ENCODE measurements at places on chromosomes 7 and 10. TPM values are rescaled to one million over a fixed set of nuclear protein-coding genes. Genes with fewer than 3 reads are reported as not detected.

DNA sequence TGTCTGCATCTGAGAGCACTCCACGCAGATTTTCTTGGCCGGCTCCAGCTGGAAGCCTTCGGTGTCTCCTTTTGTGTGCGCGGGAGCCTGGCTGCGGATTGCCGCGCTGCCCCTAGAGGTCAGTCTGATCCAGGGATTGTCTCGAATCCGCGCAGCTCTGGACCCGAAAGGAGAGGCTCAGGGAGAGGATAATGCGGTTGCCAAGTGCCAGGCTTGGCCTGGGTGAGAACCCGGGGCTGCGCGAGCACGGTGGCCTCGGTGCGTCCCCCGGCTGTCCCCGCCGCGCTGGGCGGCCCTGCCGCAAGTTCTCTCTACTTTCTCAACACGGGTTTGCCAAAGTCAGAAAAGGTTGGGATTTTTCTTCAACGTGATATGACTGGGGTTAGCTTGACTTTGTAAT lies 140.9 kb downstream of the ADCYAP1R1 start:
- DNase-seq = no peak
- H3K27me3 ChIP-seq = peaks cover 14% of the 10 kb centered on the region
- H3K4me1 ChIP-seq = no peaks in the 10 kb centered on the region
- no peaks in the 10 kb centered on the region for H3K36me3 ChIP-seq
- no peak overlapping the region for H3K27ac ChIP-seq
- H3K4me3 ChIP-seq = no peak overlapping the region

DNA sequence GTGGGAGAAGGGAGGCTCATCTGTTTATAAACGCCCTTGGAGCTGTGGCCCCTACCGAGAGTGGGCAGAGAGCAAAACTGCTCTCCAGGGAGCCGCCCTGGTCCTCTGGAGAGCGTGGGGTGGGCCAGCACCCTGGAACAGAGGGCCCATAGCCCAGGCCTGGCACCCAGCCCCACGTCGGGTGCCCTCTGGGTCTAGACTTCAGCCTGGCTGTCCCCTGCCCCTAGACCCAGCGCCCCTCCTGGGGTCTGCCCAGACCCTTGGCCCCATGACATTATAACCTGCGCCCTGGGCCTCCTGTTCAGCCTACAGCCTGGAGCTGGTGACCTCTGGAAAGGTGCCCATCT lies 24.7 kb downstream of the GET4 start:
- no peak overlapping the region for H3K4me3 ChIP-seq
- peaks cover 2% of the 10 kb centered on the region for H3K27me3 ChIP-seq
- H3K36me3 ChIP-seq = peaks cover 10% of the 10 kb centered on the region
- DNase-seq = no peak

- no peaks in the 10 kb centered on the region for H3K27me3 ChIP-seq
- peaks cover 60% of the 10 kb centered on the region for H3K4me1 ChIP-seq
- H3K27ac ChIP-seq = peak overlapping the region; percentile 59
- peak overlapping the region; percentile 73 for H3K4me3 ChIP-seq
These were observed 4.4 kb downstream of the RGS10 start for GRCh38 chr10:119537953-119538630.

FKBP6 gene
- not detected for total RNA-seq

ABCC2 gene
- total RNA-seq = 1.3 TPM

ANKRD1 gene
- total RNA-seq = not detected

GRCh38 chr10:19930936-19931893 lies 115.0 kb downstream of the PLXDC2 start:
- H3K4me3 ChIP-seq = no peak overlapping the region
- DNase-seq = no peak
- no peaks in the 10 kb centered on the region for H3K27me3 ChIP-seq
- H3K27ac ChIP-seq = no peak overlapping the region
- H3K4me1 ChIP-seq = no peaks in the 10 kb centered on the region
- no peaks in the 10 kb centered on the region for H3K36me3 ChIP-seq

GIMAP1 gene
- 4.9 TPM for total RNA-seq

DNA sequence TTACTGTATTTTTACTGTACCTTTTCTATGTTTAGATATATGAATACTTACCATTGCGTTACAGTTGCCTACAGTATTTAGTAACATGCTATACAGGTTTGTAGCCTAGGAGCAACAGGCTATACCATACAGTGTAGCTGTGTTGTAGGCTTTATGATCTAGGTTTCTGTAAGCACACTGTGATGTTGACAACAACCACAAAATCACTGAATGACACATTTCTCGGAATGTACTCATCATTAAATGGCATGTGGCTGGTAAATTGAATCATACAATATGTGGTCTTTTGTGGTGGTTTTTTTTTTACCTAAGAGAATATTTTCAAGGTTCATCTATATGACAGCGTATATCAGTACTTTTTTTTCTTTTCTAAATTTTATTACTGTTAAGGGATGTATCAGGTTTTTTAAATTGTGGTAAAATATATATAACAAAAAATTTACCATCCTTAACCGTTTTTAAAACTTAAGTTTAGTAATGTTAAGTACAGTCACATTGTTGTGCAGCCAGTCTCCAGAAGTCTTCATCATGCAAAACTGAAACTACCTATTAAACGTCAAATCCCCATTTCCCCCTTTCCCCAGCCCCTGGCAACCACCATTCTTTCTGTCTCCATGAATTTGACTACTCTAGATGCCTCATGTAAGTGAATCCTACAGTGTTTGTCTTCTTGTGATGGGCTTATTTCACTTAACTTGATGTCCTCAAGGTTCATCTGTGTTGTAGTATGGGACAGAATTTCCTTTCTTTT lies 21.5 kb downstream of the BTAF1 start:
- H3K27me3 ChIP-seq = no peaks in the 10 kb centered on the region
- peaks cover 22% of the 10 kb centered on the region for H3K4me1 ChIP-seq
- peak overlapping the region; percentile 60 for H3K4me3 ChIP-seq
- H3K27ac ChIP-seq = peak overlapping the region; percentile 84
- peaks cover 52% of the 10 kb centered on the region for H3K36me3 ChIP-seq
- DNase-seq = peak; percentile 73

GRCh38 chr7:71548746-71549145 lies 416.8 kb downstream of the GALNT17 start:
- DNase-seq = no peak
- no peaks in the 10 kb centered on the region for H3K36me3 ChIP-seq
- H3K4me3 ChIP-seq = no peak overlapping the region
- no peak overlapping the region for H3K27ac ChIP-seq

TMEM236 gene
- 0.05 TPM for total RNA-seq

GRCh38 chr10:86943316-86944030 lies 13.9 kb downstream of the MMRN2 start:
- no peak for DNase-seq
- peaks cover 8% of the 10 kb centered on the region for H3K27me3 ChIP-seq
- no peak overlapping the region for H3K27ac ChIP-seq

- no peaks in the 10 kb centered on the region for H3K27me3 ChIP-seq
- no peak for DNase-seq
- peaks cover 25% of the 10 kb centered on the region for H3K4me1 ChIP-seq
- peaks cover 1% of the 10 kb centered on the region for H3K36me3 ChIP-seq
These were observed 550 bp upstream of the CALU start for GRCh38 chr7:128738570-128739047.

CAV2 gene
- total RNA-seq = not detected

RNF32 gene
- total RNA-seq = 2.3 TPM

DNA sequence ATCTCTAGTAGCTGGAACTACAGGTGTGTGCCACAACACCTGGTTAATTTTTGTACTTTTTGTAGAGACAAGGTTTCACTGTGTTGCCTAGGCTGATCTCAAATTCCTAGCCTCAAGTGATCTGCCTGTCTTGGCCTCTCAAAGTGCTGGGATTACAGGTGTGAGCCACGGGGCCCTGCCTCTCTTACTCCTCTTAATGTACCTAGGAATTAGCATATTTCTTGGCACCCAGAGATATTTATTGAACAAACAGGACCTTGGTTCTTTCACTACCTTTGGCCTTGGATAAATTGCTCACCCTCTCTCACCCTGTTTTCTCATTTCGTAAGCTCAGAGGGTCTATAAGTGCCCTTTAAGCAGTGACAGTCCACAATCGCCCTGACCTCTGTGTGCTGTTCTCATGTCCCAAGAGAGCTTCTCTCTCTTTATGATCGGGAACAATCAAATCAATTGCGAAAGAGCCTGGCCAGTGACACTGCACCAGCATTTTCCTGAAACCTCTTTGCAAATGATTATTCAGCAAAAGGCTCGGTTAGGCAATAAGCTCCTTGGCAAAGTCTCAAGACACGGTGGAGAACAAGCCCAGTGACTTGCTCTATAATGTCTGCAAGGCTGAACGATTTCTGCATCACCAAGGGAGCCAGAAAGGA lies 117.7 kb downstream of the APBB1IP start:
- peaks cover 55% of the 10 kb centered on the region for H3K36me3 ChIP-seq
- H3K27ac ChIP-seq = no peak overlapping the region
- peaks cover 2% of the 10 kb centered on the region for H3K4me1 ChIP-seq

DNA sequence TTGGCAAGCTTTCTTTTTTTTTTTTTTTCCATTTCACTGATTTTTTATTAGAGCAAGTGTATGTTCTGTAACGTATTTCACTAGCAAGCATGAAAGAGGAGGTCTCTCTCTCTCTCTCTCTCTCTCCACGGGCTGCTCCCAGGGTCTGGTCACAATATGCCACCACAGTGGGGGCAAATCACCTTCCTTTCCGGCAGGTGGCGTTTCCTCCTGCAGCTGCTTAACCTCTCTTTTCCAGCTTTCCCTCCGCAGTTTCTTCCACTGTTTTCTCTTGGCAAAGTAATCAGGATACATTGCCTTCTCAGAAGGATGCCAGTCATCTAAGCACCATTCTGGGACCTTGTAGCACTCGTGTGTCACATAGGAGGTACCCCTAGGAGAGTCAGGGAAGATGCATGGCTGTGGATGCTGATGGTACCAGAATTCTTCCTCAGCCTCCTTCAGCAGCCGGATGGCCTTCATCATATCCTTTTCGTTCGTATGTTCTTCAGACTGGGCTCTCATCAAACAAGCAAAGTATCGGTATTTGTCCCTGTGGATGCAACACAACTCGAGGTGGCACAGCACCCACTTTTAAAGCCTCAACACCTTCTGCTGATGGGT lies 197.3 kb upstream of the PODXL start:
- DNase-seq = no peak
- peaks cover 3% of the 10 kb centered on the region for H3K27me3 ChIP-seq
- H3K36me3 ChIP-seq = no peaks in the 10 kb centered on the region
- H3K27ac ChIP-seq = no peak overlapping the region
- no peak overlapping the region for H3K4me3 ChIP-seq
- no peaks in the 10 kb centered on the region for H3K4me1 ChIP-seq

IDI2 gene
- not detected for total RNA-seq

CYP2C18 gene
- 1.2 TPM for total RNA-seq

LRRTM3 gene
- not detected for total RNA-seq

GRCh38 chr10:108249940-108250339 lies 1085.4 kb upstream of the SORCS1 start:
- no peak overlapping the region for H3K4me3 ChIP-seq
- H3K36me3 ChIP-seq = no peaks in the 10 kb centered on the region
- H3K27ac ChIP-seq = no peak overlapping the region
- no peaks in the 10 kb centered on the region for H3K4me1 ChIP-seq
- H3K27me3 ChIP-seq = no peaks in the 10 kb centered on the region

DNA sequence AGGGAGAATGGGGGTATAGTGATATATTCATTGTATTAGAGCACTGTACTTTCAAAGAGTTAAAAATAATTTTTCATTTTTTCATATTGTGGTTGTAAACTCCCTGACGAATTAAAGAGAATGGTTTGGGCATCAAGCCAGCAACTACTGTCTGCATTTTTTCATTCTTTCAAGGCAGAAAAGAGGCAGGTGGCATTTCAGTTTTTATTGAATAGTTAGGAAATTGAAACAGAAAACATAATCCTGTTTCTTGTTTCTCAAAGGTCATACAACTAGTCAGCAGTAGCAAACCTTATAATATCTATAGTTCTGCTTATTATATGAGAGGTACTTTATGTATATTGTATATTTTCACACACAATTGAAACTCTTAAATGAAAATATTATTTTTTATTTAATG lies 303.9 kb upstream of the KCND2 start:
- H3K4me3 ChIP-seq = no peak overlapping the region
- DNase-seq = no peak
- no peaks in the 10 kb centered on the region for H3K36me3 ChIP-seq
- no peaks in the 10 kb centered on the region for H3K27me3 ChIP-seq
- no peak overlapping the region for H3K27ac ChIP-seq
- H3K4me1 ChIP-seq = no peaks in the 10 kb centered on the region

GRCh38 chr7:8702807-8703206 lies 269.4 kb downstream of the NXPH1 start:
- H3K27me3 ChIP-seq = no peaks in the 10 kb centered on the region
- no peak for DNase-seq
- no peaks in the 10 kb centered on the region for H3K36me3 ChIP-seq
- no peaks in the 10 kb centered on the region for H3K4me1 ChIP-seq
- H3K27ac ChIP-seq = no peak overlapping the region
- H3K4me3 ChIP-seq = no peak overlapping the region

- H3K4me3 ChIP-seq = peak overlapping the region; percentile 78
- DNase-seq = peak; percentile 85
- H3K27me3 ChIP-seq = no peaks in the 10 kb centered on the region
- H3K27ac ChIP-seq = peak overlapping the region; percentile 95
- H3K36me3 ChIP-seq = peaks cover 46% of the 10 kb centered on the region
These were observed 29.1 kb downstream of the NUDCD3 start for GRCh38 chr7:44461387-44461786.

- H3K27ac ChIP-seq = peak overlapping the region; percentile 89
- H3K4me3 ChIP-seq = peak overlapping the region; percentile 64
- no peak for DNase-seq
- H3K36me3 ChIP-seq = no peaks in the 10 kb centered on the region
- H3K4me1 ChIP-seq = peaks cover 40% of the 10 kb centered on the region
These were observed 7.8 kb upstream of the LFNG start for GRCh38 chr7:2511769-2512168.

DNA sequence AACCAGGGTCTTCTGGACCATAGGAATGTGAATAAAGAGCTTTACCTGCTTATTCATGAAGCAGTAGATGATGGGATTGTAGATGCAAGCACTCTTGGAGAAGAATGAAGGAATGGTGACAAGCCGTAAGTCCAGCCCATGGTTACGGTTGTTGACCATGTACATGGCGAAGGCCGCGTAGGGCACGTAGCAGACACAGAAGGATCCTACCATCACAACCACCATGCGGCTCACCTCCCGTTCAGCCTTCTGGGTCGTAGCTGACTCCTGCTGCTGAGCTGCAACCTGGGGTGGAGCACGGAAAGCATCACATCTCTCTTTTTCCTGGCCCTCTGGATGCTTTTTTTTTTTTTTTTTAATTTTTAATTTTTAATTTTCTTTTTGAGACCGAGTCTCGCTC lies 2.0 kb downstream of the OPN1SW start:
- H3K27ac ChIP-seq = peak overlapping the region; percentile 60
- DNase-seq = no peak
- H3K4me1 ChIP-seq = peaks cover 9% of the 10 kb centered on the region
- peaks cover 46% of the 10 kb centered on the region for H3K36me3 ChIP-seq

- peaks cover 1% of the 10 kb centered on the region for H3K4me1 ChIP-seq
- no peaks in the 10 kb centered on the region for H3K36me3 ChIP-seq
- no peaks in the 10 kb centered on the region for H3K27me3 ChIP-seq
These were observed 98.6 kb downstream of the CCDC3 start for GRCh38 chr10:12902851-12903358.

- H3K36me3 ChIP-seq = no peaks in the 10 kb centered on the region
- peaks cover 3% of the 10 kb centered on the region for H3K27me3 ChIP-seq
- H3K4me1 ChIP-seq = no peaks in the 10 kb centered on the region
- H3K4me3 ChIP-seq = no peak overlapping the region
- DNase-seq = no peak
- no peak overlapping the region for H3K27ac ChIP-seq
These were observed 113.9 kb upstream of the ANLN start for GRCh38 chr7:36275735-36276284.

Data from activated CD4-positive, alpha-beta T cell treated with anti-CD3 and anti-CD28 coated beads, Interleukin-2, amount 10 ng/mL, durations not matched to agents 24 days and 14 days (primary cell).